ENCODE measurements at places on chromosomes 1 and 21.

GRCh38 chr21:25640202-25640942 lies 1.3 kb downstream of the JAM2 start:
- DNase-seq, result no peak

DNA sequence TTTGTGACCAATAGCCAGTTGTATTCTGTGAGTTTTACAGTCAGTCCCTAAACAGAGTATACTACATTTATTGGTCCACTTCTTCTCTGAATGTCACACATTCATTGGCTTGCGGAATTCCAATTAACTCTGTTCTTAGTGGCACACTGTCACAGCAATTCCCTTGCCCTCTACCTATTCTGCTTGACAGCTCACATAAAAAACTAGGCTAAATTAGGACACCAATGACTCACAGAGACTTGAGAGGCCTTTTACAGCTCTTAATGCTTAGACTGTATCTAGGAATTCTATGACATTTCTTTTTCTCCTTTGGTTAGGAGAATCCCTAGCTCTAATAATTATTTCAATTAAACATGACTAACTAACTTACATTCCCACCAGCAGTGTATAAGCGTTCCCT lies 104.1 kb downstream of the NEGR1 start:
- DNase-seq, result no peak

- DNase-seq, result peak; percentile 95
These were observed at the start of gene S100A11 for GRCh38 chr1:152036267-152037216. TSS of gene S100A11 (minus strand) at chr1:152037004. CDS start at chr1:152036915, 89 bp downstream.

DNA sequence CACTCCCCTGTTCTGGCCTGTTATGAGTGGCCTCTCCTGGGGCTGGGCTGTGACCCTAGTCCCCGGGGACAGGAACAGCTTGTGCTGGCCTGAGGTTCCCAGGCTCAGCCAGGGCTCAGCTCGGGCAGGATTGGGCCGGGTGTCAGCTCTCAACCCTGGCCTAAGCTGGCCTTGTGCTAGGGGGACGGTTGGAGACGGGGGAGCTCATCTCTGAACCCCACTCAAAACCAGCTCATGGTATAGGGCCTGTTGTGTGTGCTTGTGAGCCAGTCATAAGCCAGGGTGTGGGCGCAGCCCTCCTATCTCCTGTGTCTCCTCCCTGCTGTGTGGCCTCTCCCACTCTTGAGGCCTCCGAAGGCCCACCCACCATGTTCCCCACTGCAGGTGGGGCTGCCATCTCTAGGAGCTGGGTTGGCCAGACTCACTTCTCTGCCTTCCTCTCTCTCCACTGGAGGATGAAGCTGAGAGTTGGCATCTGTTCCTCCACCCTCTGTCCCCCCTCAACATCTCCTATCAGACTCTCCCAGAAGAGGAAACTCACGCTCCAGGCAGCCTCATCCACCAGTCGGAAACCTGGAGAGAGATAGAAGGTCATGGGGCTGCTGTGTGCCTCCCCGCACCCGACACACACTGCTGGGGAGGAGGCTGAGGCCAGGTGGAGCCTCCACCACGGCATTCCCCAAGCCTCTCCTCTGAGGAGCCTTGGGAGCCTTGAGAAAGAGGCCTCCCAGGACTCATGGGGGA lies 1.4 kb downstream of the PEAR1 start:
- DNase-seq, result no peak

GRCh38 chr1:18668046-18668445 lies 37.4 kb downstream of the PAX7 start:
- no peak for DNase-seq

DNA sequence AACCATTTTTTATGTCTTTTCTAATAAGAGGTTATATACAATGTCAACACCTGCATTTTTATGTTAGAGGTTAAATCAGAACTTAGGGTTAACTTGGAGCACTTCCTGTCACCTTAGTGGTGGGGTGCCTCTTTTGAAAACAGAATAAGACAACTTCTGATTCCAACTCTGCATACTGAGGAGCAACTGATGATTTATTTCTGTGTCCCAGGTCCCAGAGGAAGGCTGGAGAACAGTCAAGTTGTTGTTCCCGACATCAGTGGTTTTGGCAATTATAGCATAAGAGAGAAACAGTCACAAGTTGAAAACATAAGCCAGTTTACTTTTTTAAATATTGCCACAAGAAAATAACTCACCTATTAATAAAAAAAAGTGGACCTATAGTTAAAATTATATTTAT lies 871.0 kb upstream of the ADAMTS5 start:
- no peak for DNase-seq

- no peak for DNase-seq
These were observed 232.3 kb upstream of the USP24 start for GRCh38 chr1:55447488-55447887.
